Midbrain (tissue), 1 donor: ENCODE measurements at places on chromosomes 7 and 10.

GRCh38 chr10:31908157-31908556, 20.5 kb downstream of the ARHGAP12 start:
- DNase-seq, result no peak

GRCh38 chr10:118807512-118808305, 52.9 kb upstream of the CACUL1 start:
- DNase-seq, result no peak

GRCh38 chr7:151735186-151735850, 141.6 kb downstream of the PRKAG2 start:
- DNase-seq, result no peak

DNA sequence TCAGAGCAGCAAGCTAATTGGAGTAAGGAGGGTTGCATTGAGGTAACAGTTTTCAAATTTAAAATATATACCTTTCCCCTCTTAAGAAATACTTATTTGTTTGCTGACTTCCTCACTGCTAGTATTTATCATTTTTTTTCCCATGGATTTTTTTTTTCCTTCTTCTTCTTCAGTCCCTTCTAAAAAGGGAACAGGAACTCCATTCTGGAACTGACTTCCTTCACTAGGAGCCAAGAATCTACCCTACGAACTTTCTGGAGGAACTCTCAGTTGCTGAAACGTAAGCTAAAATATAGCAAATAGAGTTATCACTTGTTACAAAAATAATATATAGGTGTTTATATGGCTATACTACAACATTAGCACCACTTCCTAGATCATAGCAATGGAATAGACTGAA, 95.4 kb downstream of the HGF start:
- no peak for DNase-seq
